Effector memory CD4-positive, alpha-beta T cell (primary cell): ENCODE measurements at places on chromosomes 1 and 21.
A peak's percentile ranks its signal among the peaks of the same experiment; 100 is the strongest.

- peaks cover 2% of the 10 kb centered on the region for H3K27me3 ChIP-seq
- H3K4me3 ChIP-seq: no peak overlapping the region
- no peak overlapping the region for H3K27ac ChIP-seq
Measured at GRCh38 chr1:18232052-18232451, 124.5 kb downstream of the IGSF21 start.

GRCh38 chr1:2392686-2393085 lies 1.0 kb downstream of the RER1 start:
- peak overlapping the region; percentile 67 for H3K4me3 ChIP-seq
- peak overlapping the region; percentile 73 for H3K27ac ChIP-seq
- no peak for DNase-seq
- no peaks in the 10 kb centered on the region for H3K27me3 ChIP-seq
- peaks cover 15% of the 10 kb centered on the region for H3K4me1 ChIP-seq

- DNase-seq: no peak
- H3K4me1 ChIP-seq: peaks cover 21% of the 10 kb centered on the region
- H3K27me3 ChIP-seq: no peaks in the 10 kb centered on the region
- no peak overlapping the region for H3K27ac ChIP-seq
- H3K4me3 ChIP-seq: no peak overlapping the region
- H3K36me3 ChIP-seq: no peaks in the 10 kb centered on the region
Measured at GRCh38 chr1:225449261-225449660, 21.4 kb upstream of the LBR start.

DNA sequence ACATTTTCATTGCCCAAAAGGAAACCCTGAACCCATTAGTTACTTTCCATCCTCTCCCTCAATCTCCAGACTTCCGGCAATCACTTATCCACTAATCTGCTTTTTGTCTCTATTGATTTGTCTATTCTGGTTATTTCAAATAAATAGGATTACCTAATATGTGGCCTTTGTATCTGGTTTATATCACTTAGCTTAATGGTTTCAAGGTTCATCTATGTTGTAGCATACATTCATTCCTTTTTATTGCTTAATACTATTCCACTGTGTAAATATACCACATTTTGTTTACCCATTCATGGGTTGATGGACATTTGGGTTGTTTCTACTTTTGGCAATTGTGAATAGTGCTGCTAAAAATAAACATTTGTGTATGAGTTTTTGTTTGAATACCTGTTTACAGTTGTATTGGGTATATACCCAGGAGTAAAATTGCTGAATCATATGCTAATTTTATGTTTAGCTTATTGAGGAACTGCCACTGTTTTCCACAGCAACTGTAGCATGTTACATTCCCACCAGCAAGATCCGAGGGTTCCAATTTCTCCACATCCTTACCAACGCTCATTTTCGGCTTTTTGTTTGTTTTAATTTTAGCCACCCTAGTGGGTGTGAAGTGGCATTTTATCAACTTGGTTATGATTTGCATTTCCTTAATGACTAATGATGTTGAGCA lies 2.5 kb upstream of the SLC25A44 start:
- H3K4me1 ChIP-seq: peaks cover 15% of the 10 kb centered on the region
- no peaks in the 10 kb centered on the region for H3K36me3 ChIP-seq
- H3K27me3 ChIP-seq: no peaks in the 10 kb centered on the region
- H3K27ac ChIP-seq: no peak overlapping the region

DNA sequence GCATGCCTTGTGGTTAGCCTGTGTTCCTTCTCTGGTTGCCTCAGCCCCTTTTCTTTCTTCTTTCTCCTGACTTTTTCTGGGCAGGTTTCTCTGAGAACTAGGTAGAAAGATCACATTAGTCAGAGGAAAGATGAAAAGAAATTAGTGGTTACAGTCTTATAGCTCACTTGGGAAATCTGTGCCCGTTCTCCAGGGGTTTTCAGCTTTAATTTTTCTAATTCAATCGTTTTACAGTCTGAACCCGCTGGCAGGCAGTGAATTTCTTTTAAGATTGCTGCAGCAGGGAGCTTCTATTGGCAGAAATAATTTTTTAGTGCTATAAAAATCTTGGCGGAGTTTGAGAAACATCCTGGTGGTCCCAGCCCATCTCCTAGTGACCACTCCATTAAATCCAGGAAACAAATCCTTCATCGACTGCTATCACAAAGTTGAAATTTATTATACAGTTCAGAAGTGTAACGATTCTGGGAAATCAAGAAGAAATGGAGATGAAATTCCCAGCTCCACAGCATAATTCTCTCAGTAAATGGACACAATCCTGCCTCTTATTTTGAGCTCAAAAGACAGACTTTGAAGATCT lies 113.1 kb downstream of the PCP4 start:
- H3K36me3 ChIP-seq: no peaks in the 10 kb centered on the region
- no peak for DNase-seq
- H3K4me1 ChIP-seq: no peaks in the 10 kb centered on the region
- no peak overlapping the region for H3K27ac ChIP-seq
- H3K4me3 ChIP-seq: no peak overlapping the region

DNA sequence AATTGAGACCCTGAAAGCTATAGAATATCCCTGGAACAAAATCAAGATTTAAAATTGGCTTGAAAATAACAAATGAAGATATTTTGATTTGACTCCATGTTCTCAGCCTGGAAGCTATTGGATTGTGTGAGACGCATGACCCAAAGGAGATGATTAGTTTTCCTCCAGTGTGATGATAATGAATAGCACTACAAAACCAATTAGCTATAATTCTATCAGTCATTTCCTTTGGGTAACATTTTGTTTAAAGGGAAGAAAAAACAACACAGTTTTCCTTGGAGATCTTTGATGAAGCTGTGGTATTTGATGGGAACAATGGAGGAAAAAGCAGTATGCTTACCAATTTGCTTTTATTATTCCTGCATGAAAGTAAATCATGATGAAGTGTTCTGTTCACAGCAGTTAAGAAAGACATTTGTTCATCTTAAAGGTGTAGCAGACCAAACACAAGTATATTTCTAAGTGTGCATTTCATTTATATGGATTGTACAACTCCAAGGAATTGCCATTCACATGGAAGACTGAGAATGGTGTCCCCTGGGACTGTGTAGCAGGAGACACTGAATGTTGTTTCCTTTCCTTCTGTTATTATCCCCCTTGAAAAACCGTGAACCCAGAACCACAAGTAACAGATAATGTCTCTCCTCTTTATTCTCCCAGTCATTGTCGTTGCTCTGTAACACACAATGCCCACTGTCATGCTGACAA lies 111.4 kb downstream of the CACHD1 start:
- no peak overlapping the region for H3K4me3 ChIP-seq
- H3K27me3 ChIP-seq: no peaks in the 10 kb centered on the region
- H3K27ac ChIP-seq: no peak overlapping the region
- H3K4me1 ChIP-seq: no peaks in the 10 kb centered on the region

- H3K4me1 ChIP-seq: no peaks in the 10 kb centered on the region
- H3K27me3 ChIP-seq: no peaks in the 10 kb centered on the region
- no peak overlapping the region for H3K4me3 ChIP-seq
- no peak for DNase-seq
- H3K27ac ChIP-seq: no peak overlapping the region
Measured at GRCh38 chr1:6743189-6744101, 41.8 kb upstream of the CAMTA1 start.

GRCh38 chr1:232676307-232676706 lies 46.4 kb upstream of the SIPA1L2 start:
- H3K4me3 ChIP-seq: no peak overlapping the region
- no peak overlapping the region for H3K27ac ChIP-seq
- no peaks in the 10 kb centered on the region for H3K27me3 ChIP-seq

GRCh38 chr1:78501203-78501602 lies 10.4 kb downstream of the PTGFR start:
- H3K4me3 ChIP-seq: no peak overlapping the region
- no peak for DNase-seq
- H3K27me3 ChIP-seq: no peaks in the 10 kb centered on the region
- H3K36me3 ChIP-seq: no peaks in the 10 kb centered on the region
- no peak overlapping the region for H3K27ac ChIP-seq

DNA sequence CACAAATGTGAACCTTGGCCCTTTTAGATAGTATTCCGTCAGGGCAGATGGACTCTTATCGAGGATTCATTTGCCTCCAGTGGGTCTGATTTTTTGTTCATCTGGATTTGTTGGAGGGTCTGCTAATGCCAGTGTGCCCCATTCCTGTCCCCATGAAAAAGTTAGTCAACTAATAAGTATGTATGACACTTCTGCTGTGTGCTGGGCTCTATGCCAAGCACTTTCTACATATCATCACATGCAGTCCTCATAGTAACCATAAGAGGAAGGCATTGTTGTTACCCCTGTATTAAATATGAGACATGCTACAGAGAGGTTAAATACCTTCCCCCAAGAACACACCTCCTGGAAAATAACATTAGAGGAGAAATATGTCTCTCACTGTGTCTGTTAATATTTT lies 46.6 kb upstream of the MAB21L3 start:
- H3K36me3 ChIP-seq: no peaks in the 10 kb centered on the region
- no peaks in the 10 kb centered on the region for H3K4me1 ChIP-seq
- H3K27ac ChIP-seq: no peak overlapping the region
- H3K27me3 ChIP-seq: no peaks in the 10 kb centered on the region
- no peak overlapping the region for H3K4me3 ChIP-seq
- DNase-seq: no peak

DNA sequence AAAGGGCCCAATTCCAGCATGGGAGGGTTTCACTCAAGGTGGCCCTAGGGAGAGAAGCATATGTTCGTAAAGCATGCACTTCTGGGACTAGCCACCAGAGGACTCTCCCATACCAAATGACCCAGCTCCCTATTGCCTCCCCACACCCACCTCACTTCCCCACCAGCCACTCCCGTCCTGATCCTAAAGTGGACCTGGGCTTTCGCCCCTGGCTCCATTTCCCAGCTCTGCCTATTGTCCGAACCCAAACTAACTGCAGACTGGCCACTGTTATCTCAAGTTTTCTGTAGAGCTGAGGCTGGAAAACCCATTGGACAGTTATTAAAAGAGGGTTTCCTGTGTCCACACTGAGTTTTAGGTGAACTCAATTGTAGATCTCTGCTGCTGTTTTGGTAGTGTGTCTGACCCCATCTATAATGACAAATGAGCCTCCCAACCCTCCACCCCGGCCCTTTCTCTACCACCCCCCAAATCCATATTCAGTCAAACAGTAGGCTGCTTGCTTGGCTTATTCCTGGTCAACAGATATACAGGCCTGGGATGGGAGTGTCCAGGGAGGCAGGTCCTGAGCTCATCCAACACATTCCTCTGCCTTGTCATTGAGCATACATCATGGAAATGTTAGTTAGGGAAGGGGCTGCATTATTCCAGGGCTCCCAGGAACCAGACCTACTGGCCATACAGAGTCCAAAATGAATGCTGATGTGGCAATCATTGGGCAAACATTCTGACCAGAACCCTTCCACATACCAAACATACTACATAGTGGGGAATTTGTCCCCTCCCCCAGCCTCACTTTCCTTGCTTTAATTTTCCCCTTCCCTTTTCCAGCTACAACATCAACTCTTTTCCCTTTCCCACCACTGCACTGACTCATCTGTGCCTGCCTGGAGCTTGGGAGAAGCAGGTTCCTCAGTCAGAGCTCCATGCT lies 59.2 kb downstream of the ABCA4 start:
- no peak overlapping the region for H3K27ac ChIP-seq
- DNase-seq: no peak
- H3K4me1 ChIP-seq: no peaks in the 10 kb centered on the region
- H3K36me3 ChIP-seq: no peaks in the 10 kb centered on the region
- H3K27me3 ChIP-seq: peaks cover 3% of the 10 kb centered on the region

DNA sequence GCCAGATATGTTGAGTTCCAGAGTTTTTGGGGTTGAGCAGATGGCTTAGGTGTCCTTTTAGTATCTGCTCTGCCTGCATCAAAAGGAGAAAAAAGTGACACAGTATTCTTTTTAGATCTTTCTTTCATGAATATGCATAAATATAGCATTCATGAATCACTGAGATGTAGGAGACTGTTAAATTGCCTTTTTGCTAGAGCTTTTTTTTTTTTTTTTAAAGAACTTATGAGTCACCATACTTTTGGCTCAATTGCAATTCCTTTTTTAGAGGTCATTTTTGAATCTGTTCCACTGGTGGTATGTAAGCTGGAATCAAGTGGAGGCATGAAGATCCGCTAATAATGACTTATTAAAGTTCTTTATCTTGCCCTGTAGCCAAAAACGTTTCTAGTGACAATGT lies 480.9 kb upstream of the ZRANB2 start:
- H3K27me3 ChIP-seq: no peaks in the 10 kb centered on the region
- no peaks in the 10 kb centered on the region for H3K36me3 ChIP-seq
- DNase-seq: no peak
- no peak overlapping the region for H3K27ac ChIP-seq

DNA sequence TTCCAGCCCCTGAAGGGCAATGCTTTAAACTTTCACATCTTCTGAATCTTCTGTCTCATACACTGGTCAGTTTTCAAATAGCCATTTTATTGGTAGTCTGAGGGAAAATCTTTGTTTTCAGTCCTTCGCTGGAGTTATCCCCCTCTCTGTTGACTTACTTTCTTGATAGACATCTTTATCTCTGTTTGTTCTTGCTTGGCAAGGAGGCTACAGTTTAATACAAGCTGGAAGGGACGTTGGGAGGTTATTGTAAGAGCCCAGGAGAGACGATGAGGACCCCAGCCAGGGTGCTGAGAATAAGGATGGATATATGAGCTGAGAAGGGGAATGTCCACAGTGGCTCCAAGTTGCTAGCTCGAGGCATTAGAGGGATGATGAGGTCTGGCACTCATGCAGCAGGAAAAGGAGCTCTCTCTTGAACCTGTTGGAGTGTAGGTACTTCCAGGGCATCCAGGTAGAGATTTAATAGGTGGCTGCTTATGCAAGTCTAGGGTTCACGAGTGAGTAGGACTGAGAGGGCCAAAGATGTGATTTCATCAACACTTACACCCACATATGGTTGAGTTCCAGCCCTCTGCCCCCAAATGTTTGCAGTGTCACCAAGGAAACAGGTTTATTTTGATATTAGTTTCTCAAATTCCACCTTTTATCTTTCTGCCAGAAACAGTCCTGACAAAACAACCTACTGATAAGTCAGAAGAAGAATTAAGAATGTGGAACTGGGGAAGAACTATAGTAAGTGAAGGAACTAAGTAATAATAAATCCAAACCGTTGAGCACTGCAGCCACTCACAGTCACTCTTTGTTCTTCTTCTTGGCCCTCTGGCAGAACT lies 237.3 kb upstream of the PROX1 start:
- no peak overlapping the region for H3K27ac ChIP-seq
- H3K4me3 ChIP-seq: no peak overlapping the region
- no peaks in the 10 kb centered on the region for H3K4me1 ChIP-seq
- no peak for DNase-seq
- no peaks in the 10 kb centered on the region for H3K27me3 ChIP-seq

GRCh38 chr1:159218649-159219636 lies 14.3 kb downstream of the ACKR1 start:
- no peak for DNase-seq
- no peaks in the 10 kb centered on the region for H3K36me3 ChIP-seq
- no peaks in the 10 kb centered on the region for H3K27me3 ChIP-seq
- no peaks in the 10 kb centered on the region for H3K4me1 ChIP-seq
- no peak overlapping the region for H3K4me3 ChIP-seq

GRCh38 chr1:244077473-244078220 lies 26.6 kb downstream of the ZBTB18 start:
- peaks cover 3% of the 10 kb centered on the region for H3K4me1 ChIP-seq
- no peak for DNase-seq
- H3K27me3 ChIP-seq: no peaks in the 10 kb centered on the region
- no peaks in the 10 kb centered on the region for H3K36me3 ChIP-seq
- H3K27ac ChIP-seq: no peak overlapping the region
- no peak overlapping the region for H3K4me3 ChIP-seq
